Activated CD8-positive, alpha-beta memory T cell treated with anti-CD3 and anti-CD28 coated beads, Interleukin-2, amount 50 U/mL, for 48 hours (primary cell): ENCODE measurements at places on chromosomes 1 and 21.

DNA sequence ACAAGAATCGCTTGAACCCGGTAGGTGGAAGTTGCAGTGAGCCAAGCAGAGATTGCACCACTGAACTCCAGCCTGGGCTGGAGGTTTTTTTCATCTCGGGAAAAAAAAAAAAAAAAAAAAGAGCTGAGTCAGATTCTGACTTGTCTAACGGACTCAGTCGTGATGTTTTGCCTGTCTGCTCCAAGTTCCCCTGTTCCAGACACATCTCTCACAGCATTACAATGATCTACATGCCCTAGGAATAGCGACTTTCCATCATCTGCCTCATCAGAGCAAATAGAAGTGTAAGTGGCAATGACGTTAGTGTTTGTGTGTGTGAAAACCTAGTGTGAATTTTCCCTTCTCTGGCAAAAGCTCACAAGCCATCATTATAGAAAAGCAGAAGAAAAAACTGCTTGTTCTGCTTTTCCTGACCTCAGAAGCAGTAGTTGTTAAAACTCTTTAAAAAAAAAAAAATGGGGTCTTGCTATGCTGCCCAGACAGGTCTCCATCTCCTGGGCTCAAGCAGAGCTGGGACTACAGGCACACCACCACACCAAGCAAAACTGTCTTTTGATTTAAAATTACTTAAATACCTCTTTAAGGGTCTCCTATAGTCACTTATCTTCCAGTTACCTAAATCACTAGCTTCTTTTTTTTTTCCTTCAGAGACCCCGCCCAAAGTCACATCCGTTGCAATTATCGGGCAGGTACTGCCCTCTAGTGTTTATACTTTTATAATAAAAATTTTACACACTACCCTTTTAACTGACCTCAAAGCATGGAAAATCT, 37.3 kb downstream of the PLEKHO1 start:
- DNase-seq, result no peak

- no peak for DNase-seq
Measured at GRCh38 chr1:64229307-64229706, 25.9 kb downstream of the UBE2U start.

DNA sequence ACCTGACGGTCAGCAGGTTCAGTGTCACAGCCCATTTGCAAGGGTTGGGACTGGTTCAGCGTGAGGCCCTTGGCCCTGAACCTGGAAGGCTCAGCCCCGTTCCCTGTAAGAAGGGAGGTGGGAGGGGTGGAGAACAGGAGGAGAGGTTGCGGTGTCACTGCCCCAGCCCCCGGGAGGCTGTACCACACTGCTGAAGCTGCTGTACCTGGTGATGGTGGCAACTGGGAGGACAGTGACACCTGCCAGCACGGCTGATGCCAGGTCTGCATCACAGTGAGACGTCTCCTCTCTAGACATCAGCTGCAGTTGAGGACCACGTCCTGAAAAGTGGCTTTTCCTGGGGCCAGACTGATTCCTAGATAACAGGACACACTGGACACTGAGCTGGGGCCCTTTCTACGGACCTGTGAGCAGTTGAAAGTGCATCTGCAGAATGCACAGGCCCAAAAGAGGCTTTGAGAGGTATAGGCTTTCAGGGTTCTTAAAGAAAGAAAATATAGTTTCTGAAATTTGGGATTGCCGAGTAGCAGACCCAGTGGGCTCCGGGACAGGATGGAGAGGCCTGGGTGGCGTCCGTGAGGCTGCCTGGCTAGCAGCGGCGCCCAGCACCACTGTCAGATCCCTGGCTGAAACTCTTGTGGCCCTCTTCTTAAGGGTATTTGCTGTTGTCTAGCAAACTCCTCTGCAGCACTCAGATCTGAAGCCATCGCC, 47.7 kb downstream of the COQ8A start:
- DNase-seq, result no peak

DNA sequence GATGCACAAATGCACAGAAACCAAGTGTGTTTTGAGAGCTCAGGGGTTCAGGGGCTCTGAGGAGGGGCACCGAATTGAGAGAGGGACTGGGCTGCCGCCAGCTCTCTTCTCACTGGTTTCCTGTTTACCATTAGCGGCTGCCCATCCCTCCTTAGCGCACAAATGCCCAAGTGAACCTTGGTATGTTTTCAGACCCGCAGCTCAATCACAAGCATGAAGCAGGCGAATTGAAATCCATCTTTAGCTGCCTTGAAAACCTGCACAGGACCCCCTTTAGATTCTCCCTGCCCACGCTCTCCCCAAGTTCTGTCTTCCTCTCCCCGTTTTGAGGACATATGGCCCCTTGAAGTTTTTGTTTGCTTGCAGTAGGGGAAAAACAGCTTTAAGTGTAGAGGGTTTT, 61.1 kb upstream of the ACOT11 start:
- DNase-seq, result no peak

DNA sequence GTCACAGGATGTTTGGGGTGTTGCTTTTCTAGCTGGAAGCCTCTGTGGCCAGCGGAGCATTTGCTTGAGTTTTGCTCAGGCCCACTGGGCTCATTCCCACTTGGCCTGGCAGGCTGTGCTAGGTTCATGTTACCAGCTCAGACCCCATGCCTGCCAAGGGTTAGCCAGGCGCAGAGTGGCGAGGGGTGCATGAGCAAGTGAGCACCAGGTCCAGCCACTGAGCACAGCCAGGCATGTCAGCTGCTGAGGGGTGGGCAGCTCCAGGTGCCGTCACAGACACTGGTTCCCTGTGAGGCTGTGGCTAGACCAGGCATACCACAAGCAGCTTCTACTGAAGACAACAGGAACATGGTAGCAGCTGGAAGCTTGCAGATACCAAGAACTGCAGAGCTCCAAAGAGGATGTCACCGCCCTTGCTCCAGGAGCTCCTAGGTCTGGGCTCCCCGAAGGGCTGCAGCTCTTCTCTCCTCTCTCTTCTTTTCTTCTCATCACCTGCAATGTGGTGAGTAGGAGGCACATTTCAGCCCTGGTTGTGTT, 52.0 kb upstream of the CYYR1 start:
- no peak for DNase-seq

DNA sequence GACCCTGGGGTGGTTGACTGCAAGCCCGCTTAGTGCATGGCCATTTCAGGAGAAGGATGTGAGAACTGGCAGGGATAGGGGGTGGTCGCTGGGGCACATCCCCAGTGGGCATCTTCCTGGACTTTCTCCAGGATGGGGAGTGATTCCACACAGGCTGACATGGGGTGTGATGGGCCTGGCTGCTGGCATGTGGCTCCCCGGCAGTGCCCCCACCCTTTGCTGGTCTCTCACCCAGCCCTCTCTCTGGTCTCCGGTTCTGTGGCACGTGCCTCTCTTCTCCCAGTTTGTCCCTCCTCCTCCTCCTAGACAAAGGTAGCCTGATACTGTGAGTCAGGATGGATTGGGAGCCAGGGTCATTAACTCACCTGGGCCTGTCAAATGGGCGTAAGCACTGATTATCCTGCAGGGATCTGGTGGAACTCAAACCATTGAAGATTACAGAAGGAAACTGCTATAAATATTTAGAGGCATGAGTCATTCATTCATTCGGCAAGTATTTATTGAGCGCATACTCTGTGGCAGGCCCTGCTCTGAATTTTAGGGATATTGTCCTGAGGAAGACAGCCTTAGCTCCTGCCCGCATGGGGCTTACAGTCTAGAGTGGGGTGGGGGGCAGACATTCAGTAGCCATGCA, 23.6 kb upstream of the EPS8L3 start:
- no peak for DNase-seq

GRCh38 chr1:30404341-30404740, 319.0 kb downstream of the MATN1 start:
- DNase-seq, result no peak

GRCh38 chr1:235486321-235486720, 17.9 kb downstream of the B3GALNT2 start:
- DNase-seq, result no peak

- no peak for DNase-seq
Measured at GRCh38 chr1:89064632-89065031, 376 bp downstream of the GBP1 start.
